CD14-positive monocyte (primary cell): ENCODE measurements at places on chromosomes 3 and 15.

GRCh38 chr3:82957696-82958095 lies 1196.3 kb upstream of the GBE1 start:
- DNase-seq: no peak

DNA sequence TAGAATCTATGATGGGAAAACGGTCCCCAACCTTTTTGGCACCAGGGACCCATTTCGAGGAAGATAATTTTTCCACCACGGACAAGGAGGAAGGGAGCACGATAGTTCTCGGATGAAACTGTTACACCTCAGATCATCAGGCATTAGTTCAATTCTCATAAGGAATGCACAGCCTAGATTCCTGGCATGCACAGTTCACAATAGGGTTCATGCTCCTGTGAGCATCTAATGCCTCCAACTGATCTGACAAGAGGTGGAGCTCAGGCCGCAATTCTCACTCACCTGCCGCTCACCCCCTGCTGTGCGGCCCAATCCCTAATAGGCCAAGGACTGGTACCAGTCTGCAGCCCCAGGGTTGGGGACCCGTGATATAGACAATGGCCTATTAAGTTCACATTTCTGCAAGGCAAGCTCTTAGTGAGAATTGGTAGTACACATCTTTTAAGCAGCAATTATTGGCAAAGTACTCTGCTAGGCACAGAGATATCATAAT lies 26.5 kb downstream of the CD200R1 start:
- no peak for DNase-seq

GRCh38 chr3:193348686-193349085 lies 29.9 kb downstream of the ATP13A5 start:
- DNase-seq: no peak

GRCh38 chr3:140842984-140843649 lies 98.5 kb upstream of the SLC25A36 start:
- peak; percentile 94 for DNase-seq

- no peak for DNase-seq
Measured at GRCh38 chr3:81518945-81519344, 242.5 kb downstream of the GBE1 start.

DNA sequence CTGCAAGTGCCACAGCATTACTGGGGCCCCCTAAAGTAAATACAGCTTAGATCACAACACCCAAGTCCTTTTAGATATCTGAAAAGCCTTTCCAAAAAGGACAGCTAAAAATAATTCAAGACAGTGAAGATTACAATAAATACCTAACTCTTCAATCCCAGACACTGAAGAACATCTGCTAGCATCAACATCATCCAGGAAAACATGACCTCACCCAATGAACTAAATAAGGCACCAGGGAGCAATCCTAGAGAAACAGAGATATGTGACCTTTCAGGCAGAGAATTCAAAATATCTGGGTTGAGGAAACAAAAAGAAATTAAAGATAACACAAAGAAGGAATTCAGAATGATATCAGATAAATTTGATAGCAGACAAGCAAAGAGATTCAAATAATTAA lies 71.7 kb upstream of the TTC14 start:
- no peak for DNase-seq

DNA sequence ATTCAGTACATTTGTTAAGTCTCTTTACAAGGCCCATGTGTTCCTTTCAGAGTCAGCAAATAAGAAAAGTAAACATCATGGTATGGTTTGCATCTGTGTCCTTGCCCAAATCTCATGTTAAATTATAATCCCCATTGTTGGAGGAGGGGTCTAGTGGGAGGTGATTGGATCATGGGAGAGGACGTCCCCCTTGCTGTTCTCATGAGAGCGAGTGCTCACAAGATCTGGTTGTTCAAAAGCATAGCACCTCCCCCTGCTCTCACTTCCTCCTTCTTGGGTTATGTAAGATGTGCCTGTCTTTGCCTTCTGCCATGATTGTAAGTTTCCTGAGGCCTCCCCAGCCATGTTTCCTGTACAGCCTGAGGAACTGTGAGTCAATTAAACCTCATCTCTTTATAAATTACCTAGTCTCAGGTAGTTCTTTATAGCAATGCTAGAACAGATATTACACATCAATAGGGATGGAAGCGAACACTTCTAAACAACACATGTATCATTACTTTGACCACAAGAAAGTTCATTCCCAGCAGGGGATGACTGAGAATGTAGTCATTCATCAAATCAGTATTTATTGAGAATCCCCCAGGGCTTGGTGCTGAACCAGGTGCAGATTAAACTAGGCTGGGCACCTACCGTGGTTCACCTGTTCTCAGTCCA lies 4.1 kb downstream of the EFCAB12 start:
- DNase-seq: peak; percentile 77

GRCh38 chr15:26665957-26666791 lies 106.7 kb downstream of the GABRB3 start:
- DNase-seq: no peak

- DNase-seq: no peak
Measured at GRCh38 chr3:23785097-23785645, 20.6 kb upstream of the UBE2E1 start.

GRCh38 chr3:129358177-129358771 lies 70.2 kb downstream of the EFCAB12 start:
- DNase-seq: no peak

DNA sequence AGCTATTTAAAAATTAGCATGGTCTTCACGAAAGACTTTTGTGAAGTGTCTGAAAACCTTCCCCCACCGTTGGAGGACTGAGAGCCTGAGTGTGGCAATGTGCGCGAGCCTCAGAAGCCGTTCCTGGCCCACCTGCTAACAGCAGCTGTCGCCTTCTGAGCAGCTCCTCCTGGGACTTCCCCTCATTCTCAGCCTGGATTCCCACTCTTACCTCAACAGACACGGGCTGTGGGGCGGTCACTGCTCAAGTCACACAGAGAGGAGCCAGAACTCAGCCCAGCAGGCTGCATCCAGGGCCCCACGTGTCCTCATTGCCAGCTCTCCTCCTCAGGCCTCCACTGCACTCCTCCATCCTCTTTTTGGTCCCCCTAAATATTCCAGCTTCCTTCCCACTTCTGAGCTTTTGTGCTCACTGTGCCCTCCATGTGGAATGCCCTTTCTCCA lies 7.8 kb downstream of the DNASE1L3 start:
- DNase-seq: no peak

DNA sequence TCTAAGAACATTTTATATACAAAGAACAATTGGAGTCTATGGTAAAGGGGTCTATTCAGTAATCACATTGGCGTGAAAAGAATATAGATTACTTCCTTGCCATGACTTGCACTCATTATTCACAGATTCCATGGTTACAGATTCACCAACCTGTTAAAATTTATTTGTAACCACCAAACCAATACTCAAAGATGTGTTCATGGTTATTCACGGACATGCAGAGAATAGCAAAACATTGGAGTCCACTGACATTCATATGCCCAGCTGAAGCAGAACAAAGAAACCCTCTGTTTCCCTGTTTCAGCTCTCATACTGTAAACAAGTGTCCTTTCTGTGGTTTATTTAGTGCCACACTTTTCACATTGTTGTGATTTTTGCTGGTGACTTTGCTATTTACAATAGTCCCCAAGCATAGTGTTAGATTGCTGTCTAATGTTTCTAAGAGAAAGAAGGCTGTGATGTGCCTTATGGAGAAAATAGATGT lies 185.8 kb upstream of the TTC14 start:
- no peak for DNase-seq

DNA sequence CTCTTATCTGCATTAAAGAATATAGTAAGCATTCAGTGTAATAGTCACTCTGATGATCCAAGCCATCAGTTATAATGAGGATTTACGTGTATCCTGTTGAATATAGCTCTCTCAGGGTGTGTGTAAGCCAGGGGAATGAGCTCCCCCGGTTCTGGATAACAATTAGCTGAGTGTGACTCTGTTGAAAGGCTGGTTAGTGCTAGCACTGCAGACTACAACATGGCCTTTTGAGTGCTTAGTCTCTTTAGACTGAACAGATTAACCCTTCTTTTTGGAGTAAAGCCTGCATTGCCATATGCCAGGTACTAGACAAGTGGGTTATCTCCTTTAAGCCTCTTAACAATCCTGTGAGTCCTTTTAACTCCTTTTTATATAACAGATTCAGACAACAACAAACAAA lies 119.5 kb downstream of the TMEM108 start:
- DNase-seq: no peak

GRCh38 chr3:139602003-139602402 lies 62.5 kb upstream of the RBP1 start:
- no peak for DNase-seq

- peak; percentile 26 for DNase-seq
Measured at GRCh38 chr3:149771652-149772271, 19.5 kb upstream of the COMMD2 start.

- no peak for DNase-seq
Measured at GRCh38 chr3:17935222-17935621, 192.8 kb upstream of the TBC1D5 start.

GRCh38 chr3:192887701-192888100 lies 30.0 kb downstream of the MB21D2 start:
- no peak for DNase-seq

DNA sequence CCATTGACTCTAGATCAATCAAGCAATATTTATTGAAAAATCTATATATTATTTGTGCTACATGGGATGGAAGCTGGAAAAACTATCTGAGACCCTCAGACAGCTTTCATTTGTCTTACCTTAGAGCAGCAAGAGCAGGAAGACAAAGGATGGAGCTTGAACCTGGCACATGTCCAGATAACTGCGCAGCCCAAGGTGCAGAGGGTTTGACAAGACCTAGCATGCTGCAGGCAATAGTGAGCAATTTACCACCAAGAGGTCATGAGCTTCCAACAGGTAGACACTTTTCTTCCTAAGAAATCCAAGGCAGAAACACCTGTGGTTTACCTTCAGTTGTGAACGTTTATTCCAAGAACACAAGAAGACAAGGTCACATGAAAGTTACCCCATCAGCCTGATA lies 214.7 kb upstream of the NECTIN3 start:
- DNase-seq: no peak

GRCh38 chr3:187947927-187948682 lies 202.8 kb upstream of the BCL6 start:
- DNase-seq: no peak

DNA sequence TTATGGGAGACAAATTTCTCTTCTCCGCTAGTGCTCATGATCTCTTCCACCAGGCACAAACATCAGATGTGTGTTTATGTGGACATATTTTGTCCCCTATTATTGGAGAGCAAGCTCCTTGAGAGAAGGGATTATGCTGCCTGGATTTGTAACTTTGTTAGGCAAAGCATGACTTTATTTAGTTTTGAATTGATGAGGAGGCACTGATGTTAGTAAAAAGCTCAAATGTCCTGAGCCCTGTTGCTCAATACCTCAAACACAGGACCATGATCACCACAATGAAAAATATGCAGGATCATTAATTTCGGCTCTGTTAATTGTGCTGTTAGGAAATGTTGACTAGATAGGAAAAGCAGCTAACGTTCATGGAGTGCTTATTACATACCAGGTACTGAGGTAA lies 29.1 kb downstream of the SCG5 start:
- no peak for DNase-seq

- no peak for DNase-seq
Measured at GRCh38 chr3:8743021-8743601, 9.5 kb downstream of the CAV3 start.

DNA sequence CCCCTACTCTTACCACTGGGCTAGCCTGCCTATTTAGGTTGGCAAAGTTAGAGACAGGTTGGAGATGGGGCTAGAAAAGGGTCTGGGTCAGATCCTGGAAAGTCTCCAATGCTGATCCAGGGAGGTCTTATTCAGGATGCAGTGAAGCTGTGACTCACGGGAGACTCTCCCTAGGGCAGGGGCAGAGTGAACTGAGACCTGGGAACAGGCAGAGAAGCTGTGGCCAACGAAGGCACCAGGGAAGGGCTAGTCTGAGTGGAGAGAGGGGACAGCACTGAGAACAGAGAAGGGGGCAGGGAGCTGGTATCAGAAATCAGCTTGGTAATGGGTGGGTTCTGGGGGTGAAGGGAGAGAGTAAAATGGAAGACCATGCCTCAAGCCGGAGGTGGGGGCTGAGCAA lies 2.2 kb downstream of the LTF start:
- DNase-seq: peak; percentile 22

GRCh38 chr3:23219117-23219516 lies 16.0 kb downstream of the UBE2E2 start:
- no peak for DNase-seq

- DNase-seq: no peak
Measured at GRCh38 chr15:95215017-95215416, 983.7 kb downstream of the MCTP2 start.

- no peak for DNase-seq
Measured at GRCh38 chr3:44892689-44893088, 18.3 kb downstream of the TGM4 start.
